ENCODE measurements at places on chromosomes 13 and 19. TPM values are rescaled to one million over a fixed set of nuclear protein-coding genes. Genes with fewer than 3 reads are reported as not detected.

SLC27A5 gene
- total RNA-seq, result 6.5 TPM

CNN1 gene
- total RNA-seq, result 14.5 TPM

OR7D2 gene
- total RNA-seq, result not detected

RXFP2 gene
- not detected for total RNA-seq

SHISA7 gene
- not detected for total RNA-seq

PRTN3 gene
- total RNA-seq, result not detected

CD70 gene
- total RNA-seq, result not detected

SOHLH2 gene
- total RNA-seq, result 0.67 TPM

LIG1 gene
- total RNA-seq, result 12.3 TPM

SHISA2 gene
- 0.61 TPM for total RNA-seq

SULT2B1 gene
- total RNA-seq, result not detected

LRRC25 gene
- 9.2 TPM for total RNA-seq

PLK5 gene
- not detected for total RNA-seq

THAP8 gene
- 7.5 TPM for total RNA-seq

VSTM2B gene
- total RNA-seq, result not detected

CCDC106 gene
- 14.5 TPM for total RNA-seq

ECSIT gene
- total RNA-seq, result 57.8 TPM

SLITRK1 gene
- not detected for total RNA-seq

OR10H1 gene
- total RNA-seq, result not detected

ZNF471 gene
- 14.8 TPM for total RNA-seq

RANBP3 gene
- total RNA-seq, result 70.8 TPM

ZNF525 gene
- 18.8 TPM for total RNA-seq

AKAP11 gene
- 27.9 TPM for total RNA-seq

ZNF606 gene
- 28.6 TPM for total RNA-seq

FXYD1 gene
- total RNA-seq, result 26.7 TPM

ZNF534 gene
- total RNA-seq, result 0.36 TPM

ZNF324B gene
- 4.7 TPM for total RNA-seq

PEX11G gene
- total RNA-seq, result 4.4 TPM

Measured in ovary (tissue), 10 donors.